ENCODE measurements at places on chromosomes 7 and 10.

DNA sequence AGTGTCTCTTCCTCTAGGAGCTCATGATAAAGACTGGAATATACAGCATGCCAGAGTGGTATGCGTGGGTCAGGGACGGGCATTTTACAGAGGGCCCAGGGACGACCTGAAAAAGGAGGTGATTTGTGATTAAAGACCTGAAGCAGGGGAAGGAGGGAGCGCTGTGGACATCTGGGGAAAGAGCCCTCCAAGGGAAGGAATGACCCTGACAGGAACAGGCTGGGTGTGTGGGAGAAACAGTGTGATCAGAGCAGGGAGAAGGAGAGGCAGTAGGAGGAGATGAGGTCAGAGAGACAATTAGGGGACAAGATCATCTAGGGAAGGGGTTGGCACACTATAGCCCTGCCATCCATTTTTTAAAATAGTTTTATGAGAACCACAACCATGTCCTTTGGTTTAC is 3.4 kb upstream of the RASSF4 start:
- no peak for DNase-seq

- DNase-seq, result no peak
Observed at GRCh38 chr10:111646021-111646420, 537.5 kb downstream of the GPAM start.

- DNase-seq, result no peak
Observed at GRCh38 chr10:131930586-131931330, 29.9 kb downstream of the PPP2R2D start.

- no peak for DNase-seq
Observed at GRCh38 chr10:8056871-8057331, 2.4 kb downstream of the GATA3 start.

DNA sequence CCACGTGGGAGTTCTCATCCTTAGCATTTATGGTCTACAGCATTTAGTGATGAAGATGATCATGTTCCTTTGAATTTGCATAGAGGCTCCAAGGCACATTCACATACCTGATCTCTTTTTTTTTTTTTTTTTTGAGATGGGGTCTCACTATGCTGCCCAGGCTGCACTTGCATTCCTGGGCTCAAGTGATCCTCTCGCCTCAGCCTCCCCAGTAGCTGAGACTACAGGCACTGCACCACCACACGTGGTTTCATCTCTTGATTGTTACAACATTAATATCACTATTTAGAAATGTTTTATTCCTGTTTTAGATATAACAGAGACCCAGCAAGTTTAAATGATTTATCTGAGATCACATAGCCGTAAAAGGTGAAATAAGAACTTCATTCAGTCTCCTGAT is 13.8 kb downstream of the CDHR3 start:
- DNase-seq, result no peak

DNA sequence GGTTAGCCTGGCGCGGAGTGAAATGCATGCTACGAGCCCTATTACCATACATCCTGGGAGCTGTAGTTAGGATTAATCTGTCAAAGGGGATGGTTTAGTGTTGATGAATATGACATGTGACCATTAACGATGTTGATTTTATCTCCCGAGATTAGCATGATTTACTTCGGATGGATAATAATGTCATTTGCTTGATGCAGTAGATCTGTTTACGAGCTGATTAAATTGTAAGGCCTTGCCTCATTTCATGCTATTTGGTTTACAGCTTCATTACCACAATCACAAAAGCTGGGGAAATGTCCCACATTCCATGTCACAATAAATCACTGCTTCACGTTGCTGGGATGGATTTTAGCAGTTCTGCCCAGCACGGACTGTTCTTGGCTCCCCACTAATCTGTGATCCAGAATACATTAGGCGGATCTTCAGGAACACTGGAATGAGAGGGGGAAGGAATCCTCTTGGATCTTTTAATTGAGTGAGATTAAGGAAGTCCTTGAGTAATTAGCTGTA is 22.3 kb downstream of the ZNF503 start:
- DNase-seq, result no peak

DNA sequence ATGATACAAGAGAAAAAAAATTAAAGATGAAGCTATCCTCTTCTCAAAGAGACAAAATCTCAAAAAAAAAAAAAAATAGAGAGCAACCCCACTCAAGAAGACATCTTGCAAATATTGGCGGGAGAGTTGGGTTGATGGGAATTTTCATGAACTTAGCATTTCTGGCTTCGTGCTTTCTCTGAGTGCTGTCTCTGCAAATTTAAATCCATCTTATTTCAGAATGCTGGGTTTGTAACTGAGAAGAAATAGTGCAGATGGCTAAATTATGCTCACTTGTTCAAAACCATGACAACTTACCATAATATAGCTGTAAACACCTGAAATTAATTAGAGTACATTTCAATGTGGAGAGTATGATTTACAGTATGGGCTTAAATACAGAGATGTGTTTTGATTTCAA is 484.8 kb upstream of the CELF2 start:
- DNase-seq, result no peak

- no peak for DNase-seq
Observed at GRCh38 chr10:48450741-48451466, 144.4 kb downstream of the MAPK8 start.

GRCh38 chr10:71270301-71271220 is 48.5 kb upstream of the SLC29A3 start:
- DNase-seq, result peak; percentile 59

GRCh38 chr7:138581065-138581464 is 120.1 kb downstream of the SVOPL start:
- no peak for DNase-seq

GRCh38 chr7:100154651-100155491 is 3.7 kb downstream of the TRAPPC14 start:
- DNase-seq, result no peak

GRCh38 chr7:152848026-152848425 is 88.5 kb downstream of the ACTR3B start:
- DNase-seq, result no peak

DNA sequence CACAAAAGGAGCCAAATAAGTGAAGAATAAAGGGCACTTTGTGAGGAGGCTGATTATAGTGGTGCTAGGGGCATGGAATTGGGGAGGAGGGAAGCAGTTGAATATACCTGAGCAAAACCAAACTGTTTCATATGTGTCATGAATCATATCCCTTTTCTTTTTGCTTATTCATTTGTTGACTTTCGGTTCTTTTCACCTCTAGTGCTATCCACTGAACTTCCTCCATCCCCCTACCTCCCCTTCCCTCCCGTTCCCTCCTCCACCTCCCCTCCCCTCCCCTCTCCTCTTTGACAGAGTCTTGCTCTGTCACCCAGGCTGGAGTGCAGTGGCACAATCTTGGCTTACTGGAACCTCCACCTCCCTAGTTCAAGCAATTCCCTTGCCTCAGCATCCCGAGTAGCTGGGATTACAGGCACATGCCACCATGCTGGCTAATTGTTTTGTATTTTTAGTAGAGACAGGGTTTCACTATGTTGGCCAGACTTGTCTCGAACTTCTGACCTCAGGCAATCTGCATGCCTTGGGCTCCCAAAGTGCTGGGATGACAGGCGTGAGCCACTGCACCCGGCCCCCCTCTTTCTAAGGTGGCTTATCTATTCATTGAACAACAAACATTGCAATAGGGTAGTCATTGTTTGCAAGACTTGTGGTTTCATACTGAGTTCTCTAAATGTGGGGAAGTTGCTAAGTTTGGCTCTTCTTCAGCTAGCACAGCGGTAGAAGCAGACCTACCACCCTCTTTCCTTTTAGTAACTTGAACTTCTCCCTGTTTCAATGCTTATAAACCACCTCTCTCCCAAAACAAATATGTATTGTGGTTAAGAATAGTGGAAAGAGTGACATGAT is 150.4 kb upstream of the PRPS1L1 start:
- peak; percentile 36 for DNase-seq

DNA sequence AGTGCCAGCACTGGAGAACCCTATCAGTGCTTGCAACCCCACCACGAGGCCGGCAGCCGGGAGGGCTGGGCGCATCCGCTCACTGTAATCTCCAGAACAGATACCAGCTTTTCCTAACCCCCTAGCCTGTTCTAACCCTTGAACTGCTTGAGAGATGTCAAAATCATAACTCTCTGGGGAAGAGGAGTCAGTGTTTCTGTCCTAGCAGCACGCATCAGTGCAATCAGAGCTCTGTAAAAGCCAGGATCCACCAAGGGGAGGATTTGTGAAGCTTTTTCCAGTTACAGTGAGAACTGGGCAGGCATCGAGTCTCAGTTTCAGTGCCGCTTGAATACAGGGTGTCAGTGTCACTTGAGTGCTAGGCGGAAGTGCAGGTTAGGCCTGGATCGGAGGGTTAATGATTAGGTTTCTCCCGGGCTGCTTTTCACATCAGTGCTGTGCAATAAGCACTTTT is 104.5 kb upstream of the INSYN2A start:
- no peak for DNase-seq

- no peak for DNase-seq
Observed at GRCh38 chr7:98626460-98627412, 9.7 kb downstream of the NPTX2 start.

DNA sequence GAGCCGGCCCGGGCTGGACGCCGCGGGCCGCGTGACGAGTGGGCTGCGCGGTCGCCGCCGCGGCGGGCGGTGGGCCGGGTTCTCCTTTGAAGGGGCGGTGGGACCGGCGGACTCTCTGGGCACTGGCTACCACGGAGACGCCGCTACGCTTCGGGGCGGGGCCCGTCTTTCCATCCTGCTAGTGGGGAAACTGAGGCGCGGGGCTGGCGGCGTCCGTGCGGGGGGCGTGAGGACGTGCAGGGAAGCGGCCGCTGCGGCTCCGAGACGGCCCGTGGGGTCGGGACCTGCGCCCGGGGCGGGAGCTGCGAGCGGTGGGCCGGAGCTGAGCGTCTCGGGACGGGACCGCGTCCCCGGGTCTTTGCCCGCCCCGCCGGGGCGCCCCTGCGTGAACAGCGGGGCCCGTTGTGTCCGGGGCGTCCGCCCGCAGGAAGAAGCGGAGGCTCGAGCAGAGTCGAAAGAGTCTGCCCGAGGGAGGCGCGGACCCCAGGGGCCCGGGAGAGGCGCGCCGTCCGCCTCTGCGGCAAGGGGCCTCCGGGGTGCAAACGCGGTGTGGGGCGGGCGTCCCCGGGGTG is 548 bp upstream of the BNIP3 start:
- peak; percentile 36 for DNase-seq

- DNase-seq, result no peak
Observed at GRCh38 chr10:67670401-67670800, 25.6 kb downstream of the CTNNA3 start.

- no peak for DNase-seq
Observed at GRCh38 chr7:130865408-130866236, 131.6 kb upstream of the KLF14 start.

DNA sequence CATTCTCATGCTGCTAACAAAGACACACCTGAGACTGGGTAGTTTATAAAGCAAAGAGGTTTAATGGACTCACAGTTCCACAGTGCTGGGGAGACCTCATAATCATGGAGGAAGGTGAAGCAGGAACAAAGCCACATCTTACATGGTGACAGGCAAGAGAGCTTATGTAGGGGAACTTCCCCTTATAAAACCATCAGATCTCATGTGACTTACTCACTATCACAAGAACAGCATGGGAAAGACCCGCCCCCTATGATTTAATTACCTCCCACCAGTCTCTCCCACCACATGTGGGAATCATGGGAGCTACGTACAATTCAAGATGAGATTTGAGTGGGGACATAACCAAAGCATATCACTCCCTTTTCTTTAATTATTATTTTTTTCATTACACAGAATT is 16.6 kb downstream of the COL28A1 start:
- DNase-seq, result no peak

DNA sequence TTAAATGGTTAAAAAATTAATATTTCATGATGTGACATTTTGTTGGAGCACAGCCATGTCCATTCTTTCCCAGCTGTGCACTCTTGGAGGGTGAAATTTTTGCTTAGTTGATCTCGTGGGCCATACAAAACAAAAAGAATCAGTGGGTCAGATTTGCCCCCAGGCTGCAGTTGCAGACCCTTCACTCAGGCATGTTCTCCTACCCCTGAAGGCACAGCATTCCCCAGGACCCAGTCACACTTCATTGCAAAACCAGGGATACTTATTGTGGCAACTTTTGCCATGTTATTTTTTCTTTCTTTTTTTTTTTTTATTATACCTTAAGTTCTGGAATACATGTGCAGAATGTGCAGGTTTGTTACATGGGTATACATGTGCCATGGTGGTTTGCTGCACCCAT is 6.0 kb downstream of the TAS2R40 start:
- no peak for DNase-seq

DNA sequence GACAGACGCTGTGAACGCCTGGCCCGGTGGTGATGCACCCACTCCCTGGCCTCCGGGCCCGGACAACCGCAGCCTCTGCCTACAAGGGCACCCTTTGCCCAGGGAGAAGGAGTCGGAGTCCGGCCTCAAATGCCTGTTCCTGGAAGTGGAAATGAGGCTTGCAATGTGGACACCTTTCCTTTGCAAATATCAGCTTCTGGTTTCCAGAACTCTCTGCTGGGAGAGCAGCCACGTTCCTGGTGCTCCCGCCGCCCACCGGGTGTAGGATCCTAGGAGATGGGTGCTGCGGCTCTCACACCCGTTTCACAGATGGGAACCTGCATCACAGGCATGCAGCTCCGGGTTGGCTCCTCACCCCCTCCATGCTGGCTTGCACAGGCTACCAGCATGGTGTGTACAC is 2.9 kb downstream of the FOXL3 start:
- no peak for DNase-seq

DNA sequence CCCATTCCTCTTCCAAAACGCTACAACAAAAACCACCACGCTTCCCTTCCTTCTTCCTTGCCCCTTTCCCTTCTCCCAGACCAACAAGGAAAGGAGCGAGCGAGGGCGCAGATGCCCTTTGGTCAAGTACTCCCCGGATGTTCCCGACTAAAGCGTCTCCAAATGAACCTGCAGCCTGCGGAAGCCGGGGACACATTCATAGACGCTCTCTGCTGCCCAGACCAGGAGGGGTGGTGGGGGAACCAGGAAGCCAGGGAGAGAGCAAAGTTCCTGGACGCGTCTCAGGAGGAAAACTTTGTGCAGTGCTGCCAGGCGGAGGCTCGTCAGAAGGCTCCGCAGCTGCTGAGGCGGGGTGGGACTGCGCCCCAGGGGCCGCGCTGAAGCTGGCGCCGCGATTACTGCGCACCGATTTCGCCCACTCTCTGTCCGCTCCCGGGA is 754 bp downstream of the SEMA3D start:
- DNase-seq, result no peak

GRCh38 chr10:36026081-36026480 is 384.0 kb upstream of the FZD8 start:
- DNase-seq, result no peak

GRCh38 chr10:30188556-30189237 is 129.3 kb upstream of the JCAD start:
- no peak for DNase-seq
